Kidney capillary endothelial cell (primary cell): ENCODE measurements at places on chromosomes 3 and 15.

DNA sequence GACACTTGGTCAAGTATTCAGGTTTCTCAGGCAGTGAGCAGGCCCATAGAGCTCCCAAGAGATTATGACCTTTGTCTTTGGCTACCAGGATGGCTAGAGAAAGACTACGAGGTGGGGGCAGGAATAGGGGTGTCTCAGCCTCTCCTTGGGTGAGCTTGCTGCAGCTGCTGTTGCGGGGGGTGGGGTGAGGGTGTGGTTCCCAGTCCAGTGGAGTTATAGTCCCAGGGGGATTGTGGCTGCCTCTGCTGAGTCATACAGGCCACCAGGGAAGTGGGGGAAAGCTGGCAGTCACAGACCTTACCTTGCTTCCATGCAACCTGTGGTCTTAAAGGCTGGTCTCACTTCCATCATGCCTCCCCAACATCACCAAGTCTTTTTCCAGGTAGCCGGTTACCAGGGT, 31.7 kb downstream of the ATP2C1 start:
- DNase-seq, result no peak

DNA sequence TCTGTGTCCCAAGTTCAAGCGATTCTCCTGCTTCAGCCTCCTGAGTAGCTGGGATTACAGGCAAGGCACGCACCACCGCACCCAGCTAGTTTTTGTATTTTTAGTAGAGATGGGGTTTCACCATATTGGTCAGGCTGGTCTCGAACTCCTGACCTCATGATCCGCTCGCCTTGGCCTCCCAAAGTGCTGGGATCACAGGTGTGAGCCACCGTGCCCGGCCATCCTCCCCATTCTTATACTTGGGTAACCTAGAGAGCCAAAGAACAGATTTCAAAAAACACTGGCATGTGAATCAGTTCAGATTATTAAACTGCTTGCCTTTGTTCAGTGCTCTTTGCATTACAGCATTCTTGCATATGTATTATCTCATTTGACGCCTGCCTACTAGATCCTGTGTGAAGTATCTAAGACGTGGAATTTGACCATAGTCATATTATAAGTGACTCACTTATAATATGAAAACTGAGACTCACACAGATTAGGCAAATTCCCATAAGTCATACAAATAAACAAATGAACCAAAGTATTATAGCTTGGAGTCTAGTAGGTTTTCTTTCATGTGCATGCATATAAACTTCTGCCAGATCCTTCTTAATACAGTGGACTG, 123.5 kb downstream of the UNC13C start:
- no peak for DNase-seq

DNA sequence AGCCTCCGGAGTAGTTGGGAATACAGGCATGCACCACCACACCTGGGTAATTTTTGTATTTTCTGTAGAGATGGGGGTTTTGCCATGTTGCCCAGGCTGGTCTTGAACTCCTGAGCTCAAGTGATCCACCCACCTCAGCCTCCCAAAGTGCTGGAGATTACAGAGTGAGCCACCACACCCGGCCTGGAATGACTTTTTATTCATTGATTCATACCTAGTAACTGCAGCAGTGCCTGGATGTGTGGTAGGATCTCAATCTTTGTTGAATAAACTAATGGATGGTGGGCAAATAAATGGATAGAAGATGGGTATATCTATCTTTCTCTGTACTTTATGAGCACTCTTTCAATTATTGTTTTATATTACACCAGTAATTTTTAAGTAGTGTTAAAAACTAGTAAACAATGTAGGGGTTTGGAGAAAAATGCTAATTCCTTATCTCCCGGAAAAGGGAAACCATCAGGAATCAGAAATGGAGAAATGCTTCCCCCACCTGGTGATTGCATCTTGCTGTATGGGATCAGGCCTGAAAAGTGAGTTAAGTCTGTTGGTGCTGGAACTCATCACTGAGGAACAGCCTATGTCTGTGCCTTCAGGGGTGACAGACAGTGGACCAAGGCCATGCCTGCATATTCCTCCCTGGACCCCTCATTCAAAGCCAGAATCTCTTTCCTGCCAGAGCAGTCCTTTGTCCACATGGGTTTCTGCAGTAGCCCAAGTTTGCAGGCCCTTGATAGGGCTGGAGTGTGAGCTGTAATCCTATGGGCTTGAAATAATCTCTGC, 161.0 kb upstream of the CTDSPL start:
- peak; percentile 1 for DNase-seq

GRCh38 chr3:157111518-157111917, 48.4 kb downstream of the CCNL1 start:
- no peak for DNase-seq

- no peak for DNase-seq
Observed at GRCh38 chr15:66744610-66745279, 42.7 kb downstream of the SMAD6 start.

GRCh38 chr15:86591994-86592735, 512.5 kb downstream of the AGBL1 start:
- DNase-seq, result no peak

- DNase-seq, result no peak
Observed at GRCh38 chr3:59438492-59438891, 388.7 kb upstream of the CFAP20DC start.

DNA sequence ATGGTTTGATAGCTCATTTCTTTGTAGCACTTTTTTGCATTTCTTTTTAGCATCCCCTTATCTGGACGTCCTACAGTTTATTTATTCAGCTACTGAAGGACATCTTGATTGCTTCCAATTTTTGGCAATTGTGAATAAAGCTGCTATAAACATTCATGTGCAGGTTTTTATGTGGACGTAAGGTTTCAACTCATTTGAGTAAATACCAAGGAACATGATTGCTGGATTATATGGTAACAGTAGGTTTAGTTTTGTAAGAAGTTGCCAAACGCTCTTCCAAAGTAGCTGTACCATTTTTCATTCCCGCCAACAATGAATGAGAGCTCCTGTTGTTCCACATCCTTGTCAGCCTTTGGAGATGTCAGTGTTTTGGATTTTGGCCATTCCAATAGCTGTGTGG, 29.5 kb upstream of the ACTL6A start:
- DNase-seq, result no peak

DNA sequence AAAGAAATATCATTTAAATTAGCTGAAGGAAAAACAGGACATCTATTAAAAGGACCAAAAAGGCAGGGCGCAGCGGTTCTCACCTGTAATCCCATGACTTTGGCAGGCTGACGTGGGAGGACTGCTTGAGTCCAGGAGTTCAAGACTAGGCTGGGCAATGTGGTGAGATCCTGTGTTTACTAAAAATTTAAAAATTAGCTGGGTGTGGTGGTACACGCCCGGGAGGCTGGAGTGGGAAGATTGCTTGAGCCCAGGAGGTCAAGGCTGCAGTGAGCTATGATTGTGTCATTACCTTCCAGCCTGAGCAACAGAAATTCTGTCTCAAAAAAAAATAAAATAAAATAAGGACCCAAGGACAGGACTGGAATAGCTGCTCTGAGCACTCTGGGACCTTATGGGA, 16.2 kb upstream of the HERC1 start:
- DNase-seq, result no peak

DNA sequence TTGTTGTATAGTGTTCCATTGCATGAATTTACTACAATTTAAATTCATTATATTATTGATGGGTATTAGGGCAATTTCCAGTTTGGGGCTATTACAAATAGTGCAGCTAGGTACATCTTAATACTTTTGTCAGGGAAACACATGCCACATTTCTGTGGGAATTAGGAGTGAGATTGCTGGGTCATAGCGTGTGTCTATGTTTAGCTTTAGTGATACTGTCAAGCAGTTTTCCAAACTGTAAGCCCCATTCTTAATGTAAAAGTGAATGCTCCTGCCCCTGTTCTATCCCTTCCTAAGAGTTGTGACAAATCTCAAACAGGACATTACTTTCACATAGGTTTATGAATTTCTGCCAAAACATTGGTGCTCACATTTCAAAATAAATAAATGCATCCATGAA, 184.5 kb upstream of the ANKRD28 start:
- DNase-seq, result no peak
